Esophagus squamous epithelium (tissue), 5 donors: ENCODE measurements at places on chromosomes 4 and X.

GRCh38 chr4:184177271-184177670, 40.4 kb downstream of the ENPP6 start:
- no peak for DNase-seq

DNA sequence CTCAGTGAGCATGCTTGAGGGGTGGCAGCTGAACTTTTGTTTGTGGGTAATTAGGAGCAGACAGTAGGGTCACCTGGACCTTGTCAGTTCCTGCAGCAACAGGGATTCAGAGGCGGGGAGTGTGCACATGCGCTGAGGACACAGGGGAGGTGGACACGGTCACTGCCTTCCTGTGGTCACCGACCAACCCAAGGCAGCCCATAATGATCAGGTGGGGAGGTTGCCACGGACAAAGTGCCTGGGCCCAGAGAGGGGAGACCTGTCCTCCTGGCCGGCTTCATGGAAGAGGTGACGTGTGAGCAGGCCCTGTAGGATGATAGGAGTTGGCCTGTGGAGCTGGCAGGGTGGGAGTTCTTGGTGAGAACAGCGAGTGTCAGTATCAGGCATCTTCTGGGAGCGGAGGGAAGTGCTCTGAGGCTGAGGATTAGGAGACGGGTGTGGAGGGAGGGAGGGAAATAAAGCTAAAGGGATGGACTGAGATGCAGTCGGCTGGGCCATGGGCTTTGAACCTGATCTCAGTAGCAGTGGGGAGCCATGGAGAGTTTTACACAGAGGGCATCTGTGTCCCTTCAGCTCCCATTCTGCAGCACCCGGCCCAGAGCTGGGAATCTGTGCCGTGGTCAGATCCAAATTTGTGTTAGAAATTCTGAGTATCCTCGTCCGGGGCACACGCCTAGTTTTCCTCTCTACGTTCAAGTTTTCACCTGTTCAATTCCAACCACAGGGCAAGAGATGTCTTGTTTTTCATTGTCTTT, 100.0 kb downstream of the PSAPL1 start:
- DNase-seq, result no peak

DNA sequence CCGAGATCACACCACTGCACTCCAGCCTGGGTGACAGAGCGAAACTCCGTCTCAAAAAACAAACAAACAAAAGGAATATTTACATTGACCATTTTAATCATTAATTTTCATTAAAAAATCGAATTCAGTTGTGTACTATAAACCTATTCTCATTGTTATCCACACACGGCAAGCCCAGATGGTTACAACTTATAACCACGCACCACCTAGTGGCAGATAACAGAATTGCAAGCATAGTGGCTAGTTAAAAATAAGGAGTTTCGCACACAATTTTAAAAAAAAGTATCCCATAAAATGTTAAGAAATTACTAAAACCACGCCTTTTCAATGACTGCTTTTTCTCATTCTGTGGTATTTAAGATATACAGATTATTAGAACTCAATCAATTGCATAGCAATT, 25.4 kb downstream of the MBNL3 start:
- no peak for DNase-seq

- DNase-seq, result no peak
Observed at GRCh38 chrX:31894152-31894551, 822.3 kb upstream of the FTHL17 start.

GRCh38 chr4:106816496-106816895, 219.6 kb downstream of the DKK2 start:
- DNase-seq, result no peak

DNA sequence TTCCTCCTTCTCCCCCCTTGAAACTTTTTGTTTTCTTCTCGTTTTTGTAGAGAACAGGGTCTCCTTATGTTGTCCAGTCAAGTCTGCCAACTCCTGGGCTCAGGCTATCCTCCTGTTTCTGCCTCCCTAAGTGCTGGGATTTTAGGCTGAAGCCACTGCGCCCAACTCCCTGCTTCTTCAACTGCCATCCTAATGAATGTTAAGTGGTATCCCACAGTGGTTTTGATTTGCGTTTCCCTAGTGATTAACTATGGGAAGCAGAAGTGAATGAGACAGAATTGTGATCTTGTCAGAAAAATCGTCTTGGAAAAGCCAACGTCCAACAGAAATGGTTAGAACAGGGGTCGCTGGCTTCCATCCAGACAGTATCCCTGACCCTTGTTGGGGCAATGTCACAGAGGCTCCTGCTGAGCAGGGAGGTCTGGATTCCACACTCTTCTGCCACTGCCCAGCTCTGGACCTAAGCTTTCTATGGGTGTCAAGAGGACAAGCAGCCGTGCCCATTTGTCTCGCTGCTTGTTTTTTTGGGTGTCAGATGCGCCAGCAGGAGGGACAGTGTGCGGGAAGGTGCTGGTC, 869 bp upstream of the ADD1 start:
- DNase-seq, result no peak

DNA sequence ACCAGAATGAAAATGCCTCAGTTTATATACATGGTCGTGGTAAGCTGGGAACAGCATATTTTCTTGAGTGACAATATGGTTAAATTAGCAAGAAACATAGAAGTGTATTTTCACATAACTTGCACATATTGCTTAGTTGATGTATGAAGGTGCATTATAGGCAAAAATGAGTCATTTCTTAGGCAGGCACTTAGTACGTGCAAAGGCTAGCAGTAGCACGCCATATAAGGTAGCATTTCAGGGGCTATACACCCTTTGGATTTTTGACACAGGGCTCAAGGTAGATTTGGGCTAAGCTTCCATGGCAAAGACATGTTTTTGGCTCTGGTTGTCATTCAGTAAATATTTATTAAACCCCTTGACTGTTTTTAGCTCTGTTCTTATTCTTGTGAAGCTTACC, 33.1 kb downstream of the PCDH7 start:
- no peak for DNase-seq

- no peak for DNase-seq
Observed at GRCh38 chr4:2914256-2915126, 48.7 kb downstream of the NOP14 start.

DNA sequence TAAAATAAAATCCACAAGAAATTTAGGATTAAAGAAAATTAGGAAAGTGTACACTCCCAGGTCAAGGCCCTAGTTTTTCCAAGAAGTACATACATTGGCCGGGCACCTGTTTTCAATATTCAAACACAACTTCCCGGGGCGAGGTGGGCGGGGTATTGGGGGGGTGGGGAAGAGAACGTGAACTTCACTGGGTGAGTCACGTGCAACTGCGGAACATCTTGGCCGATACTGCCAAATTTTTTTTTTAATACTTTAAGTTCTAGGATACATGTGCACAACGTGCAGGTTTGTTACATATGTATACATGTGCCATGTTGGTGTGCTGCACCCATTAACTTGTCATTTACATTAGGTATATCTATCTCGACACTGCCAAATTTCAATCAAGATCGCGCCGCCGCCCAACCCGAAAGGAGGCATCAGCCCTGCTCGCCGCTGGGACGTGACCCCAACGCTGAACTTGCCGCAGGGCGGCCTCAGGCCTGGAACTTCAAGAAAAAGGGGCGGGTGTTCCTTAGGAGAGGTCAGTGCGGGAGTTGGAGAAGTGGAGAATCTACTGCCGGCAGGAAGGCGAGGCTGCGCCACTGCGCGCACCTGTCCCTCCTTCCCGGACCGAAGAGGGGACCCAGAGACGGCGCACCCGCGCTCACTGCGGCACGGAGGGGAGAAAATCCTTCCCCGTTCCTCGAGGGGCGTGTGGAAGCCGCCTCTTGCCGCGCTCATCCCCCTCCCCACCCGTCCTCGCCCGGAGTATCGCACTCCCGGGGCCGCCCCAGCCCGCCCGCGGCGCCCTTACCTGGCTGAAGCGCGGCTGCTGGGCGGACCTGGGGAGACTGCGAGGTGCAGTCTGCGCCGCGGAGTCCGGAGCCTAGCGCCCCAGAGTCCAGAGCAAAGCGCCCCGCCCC, at the start of gene TEC:
Gene TEC (minus strand): TSS at position 883 of the 905 bp plus-strand sequence. CDS start 41,224 bp downstream, outside the sequence.
- DNase-seq, result peak; percentile 10

- no peak for DNase-seq
Observed at GRCh38 chrX:139382529-139382928, 148.0 kb upstream of the F9 start.

DNA sequence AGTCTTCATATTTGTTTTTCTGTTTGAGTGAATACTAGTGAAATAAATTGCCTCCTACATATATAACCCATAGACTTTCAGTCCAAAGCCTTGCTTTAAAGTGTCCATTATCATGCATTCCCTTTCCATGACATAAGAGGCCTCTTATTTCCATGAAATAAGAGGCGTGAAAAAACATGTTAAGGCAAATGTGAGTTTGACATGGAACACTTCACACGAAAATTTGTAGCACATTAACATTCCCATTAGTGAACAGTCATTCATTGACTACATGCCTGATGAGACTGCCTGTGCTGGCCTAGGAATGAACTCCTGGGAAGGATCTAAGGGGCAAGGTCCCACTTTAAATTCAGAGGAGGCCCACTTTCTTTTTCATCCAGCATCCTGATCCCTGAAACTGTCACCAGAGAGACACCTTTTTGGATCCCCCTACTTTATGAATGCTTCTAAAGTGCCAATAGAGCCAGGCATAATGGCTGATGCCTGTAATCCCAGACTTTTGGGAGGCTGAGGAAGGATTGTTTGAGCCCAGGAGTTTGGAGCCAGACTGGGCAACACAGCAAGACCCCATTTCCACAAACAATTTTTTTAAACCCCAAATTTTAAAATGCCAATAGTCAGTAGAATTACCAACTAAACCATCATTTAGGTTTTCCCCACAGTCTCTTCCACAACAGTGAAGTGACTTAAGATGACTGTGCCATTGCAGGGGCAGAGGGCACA, 6.7 kb downstream of the RTL8B start:
- DNase-seq, result no peak
